ENCODE measurements at places on chromosomes 2 and 18.

- DNase-seq: no peak
Measured at GRCh38 chr18:48011926-48012465, 81.5 kb upstream of the SMAD2 start.

GRCh38 chr2:169961911-169962310 lies 134.7 kb downstream of the UBR3 start:
- peak; percentile 61 for DNase-seq

DNA sequence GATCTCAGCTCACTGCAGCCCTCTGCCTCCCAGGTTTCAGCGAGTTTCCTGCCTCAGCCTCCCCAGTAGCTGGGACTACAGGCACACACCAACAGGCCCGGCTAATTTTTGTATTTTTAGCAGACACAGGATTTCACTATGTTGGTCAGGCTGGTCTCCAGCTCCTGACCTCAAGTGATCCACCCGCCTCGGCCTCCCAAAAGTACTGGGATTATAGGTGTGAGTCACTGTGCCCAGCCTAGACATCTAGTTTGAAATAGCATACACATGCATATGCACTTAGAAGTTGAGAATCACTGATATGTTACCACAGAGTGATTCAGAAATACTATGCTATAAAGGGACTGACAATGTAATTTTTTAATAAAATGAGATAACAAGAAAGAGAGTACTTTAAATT lies 69.8 kb upstream of the CDKL4 start:
- DNase-seq: peak; percentile 71

DNA sequence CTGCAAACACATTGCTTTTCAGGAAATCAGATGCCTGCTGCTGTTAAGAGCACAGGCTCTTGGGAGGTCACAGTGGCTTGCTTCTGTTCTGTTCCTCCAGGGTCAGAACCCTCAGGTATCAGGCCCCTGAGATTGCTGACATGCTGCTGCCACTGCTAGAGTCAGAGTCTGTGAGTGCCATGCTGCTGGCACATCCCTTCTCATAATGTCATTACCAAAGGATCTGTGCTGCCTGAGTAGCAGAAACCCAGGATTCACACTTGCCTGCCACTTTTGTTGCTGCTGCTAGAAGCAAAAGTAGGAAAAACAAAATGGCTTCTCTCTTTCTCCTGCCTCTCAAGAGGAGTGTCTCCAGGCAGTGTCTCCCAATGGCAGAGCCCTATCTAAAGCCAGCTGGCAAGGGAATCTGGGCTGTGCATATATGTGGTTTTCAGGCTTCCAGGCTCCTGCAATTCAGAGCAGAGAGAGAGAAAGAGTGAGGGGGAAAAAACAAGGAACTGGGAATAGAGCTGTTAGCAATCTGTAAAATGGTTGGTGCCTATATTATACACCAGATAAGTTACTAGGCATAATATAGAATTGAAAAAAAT lies 180.3 kb downstream of the MYCN start:
- no peak for DNase-seq

DNA sequence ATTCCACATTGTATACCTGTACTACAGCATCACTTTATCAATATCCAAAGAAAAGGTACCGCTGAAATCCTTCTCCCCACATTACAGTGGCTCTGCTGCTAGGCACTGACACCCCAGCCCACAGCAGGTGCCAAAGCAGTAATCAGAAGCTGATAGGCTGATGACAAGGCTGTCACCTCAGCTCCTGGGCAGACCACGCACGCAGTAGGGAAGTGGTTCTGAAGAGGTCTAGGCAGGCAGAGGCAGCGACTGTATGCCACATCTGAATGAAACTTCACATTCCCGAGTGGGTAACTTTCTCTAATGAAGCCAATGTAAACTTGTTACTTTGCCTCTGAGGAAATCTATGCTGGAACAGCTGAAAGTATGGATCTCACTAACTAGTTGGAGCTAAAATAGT lies 113.0 kb downstream of the MEP1B start:
- no peak for DNase-seq

- DNase-seq: no peak
Measured at GRCh38 chr2:11430729-11431128, 35.2 kb downstream of the E2F6 start.

DNA sequence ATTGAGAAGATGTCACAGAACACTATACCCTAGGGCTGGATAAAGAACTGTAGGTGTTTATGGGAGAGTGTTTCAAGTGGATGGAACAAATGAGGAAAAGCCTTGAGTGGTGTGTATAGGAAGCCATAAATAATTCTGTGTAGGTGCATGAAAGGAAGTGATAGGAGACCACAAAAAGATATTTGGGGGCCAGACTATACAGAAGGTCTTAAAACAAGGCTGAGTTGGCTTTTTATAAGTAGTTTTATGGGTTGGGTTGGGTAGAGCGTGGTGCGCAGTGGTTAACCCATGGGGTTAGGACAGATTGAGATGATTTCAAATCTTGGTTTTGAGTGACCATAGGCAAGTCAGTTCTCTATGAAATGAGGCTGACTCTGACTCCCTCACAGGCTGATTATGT lies 110.5 kb downstream of the PKP4 start:
- DNase-seq: no peak

DNA sequence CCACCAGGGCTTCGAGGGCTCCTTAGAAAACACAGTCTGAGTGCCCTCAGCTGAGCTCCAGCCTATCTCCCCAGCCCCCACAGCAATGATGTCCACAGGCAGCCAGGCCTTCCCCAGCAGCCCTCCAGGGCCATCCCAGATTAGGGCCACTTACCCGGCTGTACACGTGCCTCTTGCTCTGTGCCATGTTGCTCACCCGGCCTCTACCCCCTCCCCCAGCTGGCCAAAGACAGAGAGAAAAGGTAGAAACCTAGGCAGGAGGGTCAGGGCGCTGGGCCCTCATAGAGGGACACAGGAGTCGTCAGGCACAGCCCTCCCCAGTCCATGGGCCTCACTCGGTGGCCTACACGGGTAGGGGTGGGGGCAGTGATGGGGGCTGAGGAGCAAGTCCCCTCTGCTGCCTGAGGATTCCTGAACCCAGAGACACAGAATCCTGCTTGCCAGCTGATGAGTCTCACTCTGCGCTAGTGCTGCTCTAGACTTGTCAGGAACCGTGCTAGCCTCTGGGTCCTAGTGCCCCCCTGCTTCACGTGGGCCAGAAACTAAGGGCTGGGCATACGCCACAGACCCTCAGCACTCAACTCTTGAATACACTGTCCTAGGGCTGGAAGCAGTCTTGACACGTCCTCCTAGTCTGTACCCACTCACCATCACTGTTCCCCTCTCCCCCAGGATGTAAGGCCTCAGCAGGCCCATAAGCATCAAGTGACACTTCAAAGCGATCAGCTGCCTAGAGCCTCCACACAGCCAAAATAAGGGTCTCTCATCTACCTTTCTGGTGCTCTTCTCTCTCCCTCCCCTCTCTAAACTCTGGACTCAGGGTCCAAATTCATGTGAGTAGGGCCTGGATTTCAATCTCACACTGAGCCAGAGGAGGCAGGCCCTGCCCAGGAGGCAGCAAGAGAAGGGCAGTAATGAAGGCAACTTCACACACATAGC lies at the start of gene DCTN1:
Gene DCTN1 (minus strand): TSS at position 461 of the 939 bp plus-strand sequence. CDS start 274 bp downstream, at position 187.
- DNase-seq: peak; percentile 65

- peak; percentile 11 for DNase-seq
Measured at GRCh38 chr2:237791977-237792727, 6.4 kb upstream of the RBM44 start.

Data from EL (cell line).